ENCODE measurements at places on chromosomes 5 and 9.

- DNase-seq = no peak
Observed at GRCh38 chr9:30723656-30724055, 1660.8 kb upstream of the ACO1 start.

DNA sequence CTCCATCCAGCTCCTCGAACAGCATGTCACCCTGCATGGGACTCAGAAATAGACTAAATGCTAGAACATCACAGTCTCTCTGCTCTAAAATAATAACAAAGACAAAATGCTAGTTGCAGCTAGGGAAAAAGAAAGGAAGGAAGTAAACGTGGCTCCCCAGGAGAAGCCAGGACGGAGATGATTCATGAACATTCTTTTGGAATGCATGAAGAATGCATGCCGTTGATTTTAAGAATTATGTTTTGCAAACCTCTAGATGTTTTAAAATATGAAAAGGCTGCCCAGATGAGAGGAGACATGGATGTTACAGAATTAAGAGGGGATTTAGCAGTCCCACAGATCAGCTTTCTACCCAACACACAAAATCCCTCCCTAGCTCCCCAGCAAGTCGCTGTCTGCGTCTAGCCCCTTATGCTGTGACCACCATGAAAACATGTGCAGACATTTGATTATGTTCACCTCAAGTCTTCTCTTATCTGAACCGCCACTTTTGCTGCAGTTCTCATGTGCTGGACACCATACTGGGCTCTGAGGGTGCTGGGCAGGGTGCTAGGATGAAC is 139.4 kb upstream of the LMX1B start:
- DNase-seq = no peak

GRCh38 chr9:92064711-92065110 is 50.5 kb downstream of the SPTLC1 start:
- no peak for DNase-seq

DNA sequence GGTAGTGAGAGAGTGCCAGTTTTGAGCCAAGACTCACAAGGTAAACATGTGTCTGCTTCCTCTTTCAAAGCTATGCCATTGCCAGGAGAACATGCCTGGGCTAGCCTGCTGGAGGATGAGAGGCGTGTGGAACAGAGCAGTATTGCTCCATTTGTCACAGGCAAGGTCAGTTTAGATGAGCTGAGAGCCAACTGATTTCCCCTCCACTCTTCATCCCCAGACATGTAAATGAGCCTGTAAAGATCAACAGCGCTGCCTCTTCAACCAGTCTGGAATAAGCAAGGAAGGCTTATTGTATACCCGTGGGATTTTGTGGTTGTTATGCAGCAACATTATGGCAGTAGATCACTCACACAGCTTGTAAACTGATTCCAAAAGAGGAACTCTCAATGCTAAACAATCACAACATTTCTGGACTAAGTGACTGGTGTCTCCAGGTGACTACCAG is 8.2 kb upstream of the GDNF start:
- no peak for DNase-seq

DNA sequence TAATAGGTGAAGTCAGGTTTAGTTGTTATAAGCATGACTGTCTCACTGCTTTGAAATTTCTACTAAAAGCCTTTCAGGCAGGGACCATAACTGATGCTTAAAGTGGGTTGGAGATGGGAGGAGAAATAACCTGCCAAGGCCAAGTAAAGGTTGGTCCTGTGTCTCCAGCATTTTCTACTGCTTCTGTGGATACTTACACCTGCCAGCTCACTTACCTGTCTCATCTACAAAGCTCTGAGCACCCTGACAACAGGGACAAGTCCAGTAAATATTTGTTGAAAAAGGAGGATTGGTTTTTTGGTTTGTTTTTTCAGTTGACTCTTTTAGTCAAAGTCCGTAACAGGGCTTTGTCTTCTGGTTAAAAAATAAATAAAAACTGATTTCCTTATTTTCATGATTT is 38.6 kb downstream of the GRAMD2B start:
- DNase-seq = no peak

DNA sequence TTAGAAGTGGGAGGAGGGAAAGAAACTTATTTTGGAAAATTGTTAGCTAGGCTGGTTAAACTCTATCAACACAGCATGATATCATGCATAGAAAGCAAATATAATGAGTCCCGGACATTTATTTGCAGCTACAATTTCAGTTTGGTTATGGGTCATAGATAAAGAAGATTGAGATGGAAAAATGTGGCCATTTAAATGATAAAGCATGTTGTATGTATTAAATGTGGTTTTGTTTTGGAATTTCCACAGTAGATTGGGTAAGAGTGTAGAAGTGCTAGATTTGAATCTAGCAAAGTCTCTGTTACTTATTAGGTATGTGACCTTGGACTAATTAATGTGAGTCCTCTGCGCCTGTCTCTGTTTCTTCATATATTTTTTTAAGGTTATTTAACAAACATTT is 217.4 kb downstream of the KDM4C start:
- no peak for DNase-seq

DNA sequence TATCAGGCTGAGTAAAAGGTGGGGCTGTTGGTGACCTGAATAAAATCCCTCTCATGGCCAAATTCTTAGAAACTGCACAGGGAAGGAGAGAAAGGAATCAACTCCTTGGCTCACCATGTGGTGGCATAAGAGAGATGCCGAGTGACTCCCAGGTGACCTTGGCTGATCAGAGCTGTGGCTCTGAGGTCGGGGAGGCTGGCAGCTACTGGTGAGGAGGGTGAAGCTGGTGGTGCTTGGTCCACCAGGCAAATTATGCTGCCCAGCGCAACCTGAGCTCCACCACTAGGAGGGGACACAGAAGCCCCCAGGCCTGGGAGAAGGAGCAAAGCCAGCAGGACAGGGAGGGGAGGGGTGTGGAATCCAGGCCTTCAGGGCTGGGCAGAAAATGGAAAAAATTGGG is 111.2 kb upstream of the IL12B start:
- DNase-seq = no peak

DNA sequence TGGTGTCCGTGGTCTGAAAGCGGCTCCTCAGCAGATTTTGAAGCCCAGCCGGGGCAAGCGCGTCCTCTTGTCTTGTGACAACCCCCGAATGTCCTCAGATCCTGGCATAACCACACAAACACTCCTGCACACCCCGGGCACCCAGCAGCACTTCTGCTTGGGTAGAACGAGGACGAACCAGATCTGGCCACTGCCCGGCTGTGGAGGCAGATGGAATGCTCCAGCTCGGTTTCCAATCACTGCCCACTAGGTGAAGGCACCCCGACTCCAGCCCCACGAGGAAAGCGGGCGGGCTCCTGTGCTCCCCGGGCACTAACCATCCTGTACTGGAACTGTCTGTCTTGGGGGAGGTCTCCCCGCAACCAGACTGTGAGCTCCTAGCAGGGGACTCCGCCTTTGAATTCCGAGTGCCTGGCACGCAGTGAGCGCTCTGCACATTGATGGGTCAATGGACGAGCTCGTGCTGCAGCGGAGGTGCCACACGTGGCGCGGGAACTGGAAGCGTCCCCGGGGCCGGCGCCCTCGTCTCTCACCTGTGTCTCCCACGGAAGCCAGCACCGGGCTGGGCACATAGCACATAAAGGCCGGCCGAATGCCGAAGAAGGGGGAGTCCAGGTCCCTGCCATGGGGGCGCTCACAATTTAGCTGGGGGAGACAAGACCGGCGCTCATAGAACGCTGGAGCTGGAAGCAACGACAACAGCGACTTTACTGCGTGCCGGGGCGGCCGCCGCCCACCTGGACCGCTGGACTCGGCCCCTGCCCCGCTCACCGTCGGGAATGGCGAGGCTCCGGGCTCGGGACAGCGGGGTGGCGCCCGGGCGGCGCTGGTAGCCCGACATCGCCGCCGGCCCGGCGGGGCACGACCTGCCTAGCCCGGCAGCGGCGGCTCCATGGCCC is 608 bp downstream of the ENTR1 start:
- DNase-seq = no peak

GRCh38 chr9:90306158-90306557 is 336.5 kb downstream of the DIRAS2 start:
- no peak for DNase-seq

DNA sequence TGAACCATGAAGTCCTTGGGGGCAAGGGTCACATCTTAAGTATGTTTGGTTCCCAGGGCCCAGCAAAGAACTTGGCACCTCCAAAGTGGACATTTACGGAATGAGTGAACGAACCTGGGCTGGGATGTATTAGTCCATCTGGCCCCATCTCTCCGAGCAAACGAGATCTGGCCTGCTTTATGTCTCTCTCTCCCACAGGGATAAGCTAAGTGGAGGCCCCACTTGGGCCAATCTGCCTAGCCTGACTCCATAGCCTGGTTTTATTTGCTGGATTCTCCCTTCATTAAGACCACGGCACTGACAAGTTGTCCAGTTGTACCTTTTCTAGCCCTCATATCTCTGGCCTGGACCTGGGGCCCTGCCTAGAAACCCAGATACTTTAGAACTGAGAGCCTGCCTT is 2.1 kb downstream of the TTLL11 start:
- no peak for DNase-seq

GRCh38 chr9:83472221-83472665 is 66.0 kb downstream of the FRMD3 start:
- no peak for DNase-seq

DNA sequence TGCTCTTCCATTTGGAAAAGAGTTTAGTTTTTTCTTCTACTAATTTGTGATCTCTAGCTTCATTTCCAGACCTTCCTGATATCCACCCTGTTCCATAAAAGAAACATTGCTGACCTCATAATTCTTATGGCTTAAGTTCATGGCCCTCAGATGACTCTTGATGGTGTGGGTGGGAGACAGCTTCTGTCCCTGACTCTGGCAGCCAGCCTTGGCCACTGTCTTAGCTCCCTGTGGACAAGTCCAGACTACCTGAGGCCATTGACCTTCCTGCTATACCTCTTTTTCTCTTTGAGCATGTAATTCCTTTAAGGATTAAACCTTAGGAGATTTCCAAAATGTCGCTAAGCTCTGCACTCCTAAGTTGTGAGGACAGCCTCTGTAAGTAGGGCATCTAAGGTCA is 101.1 kb upstream of the DAP start:
- no peak for DNase-seq

DNA sequence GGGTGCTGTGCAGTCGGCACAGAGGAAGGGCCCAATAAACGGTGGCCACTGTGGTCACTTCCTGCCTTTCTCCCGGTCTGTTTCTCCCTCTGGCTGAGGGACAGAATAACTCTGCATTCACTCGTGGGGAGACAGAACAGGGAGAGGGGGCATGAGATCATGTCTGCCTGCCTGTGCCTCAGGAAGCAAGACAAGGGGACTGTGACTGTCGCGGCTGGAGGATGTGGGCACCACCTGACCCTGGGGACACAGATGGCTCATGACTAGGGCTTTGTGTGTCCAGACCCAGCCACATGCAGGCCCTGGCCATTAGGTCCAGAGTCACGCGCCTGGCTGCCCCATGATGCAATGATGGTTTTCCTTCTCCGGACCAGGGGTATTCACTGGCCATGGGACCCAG is 5.8 kb downstream of the TRUB2 start:
- DNase-seq = no peak

- DNase-seq = no peak
Observed at GRCh38 chr9:38649731-38650363, 29.5 kb upstream of the ANKRD18A start.

- no peak for DNase-seq
Observed at GRCh38 chr9:72577212-72577753, 55.9 kb downstream of the TMC1 start.

DNA sequence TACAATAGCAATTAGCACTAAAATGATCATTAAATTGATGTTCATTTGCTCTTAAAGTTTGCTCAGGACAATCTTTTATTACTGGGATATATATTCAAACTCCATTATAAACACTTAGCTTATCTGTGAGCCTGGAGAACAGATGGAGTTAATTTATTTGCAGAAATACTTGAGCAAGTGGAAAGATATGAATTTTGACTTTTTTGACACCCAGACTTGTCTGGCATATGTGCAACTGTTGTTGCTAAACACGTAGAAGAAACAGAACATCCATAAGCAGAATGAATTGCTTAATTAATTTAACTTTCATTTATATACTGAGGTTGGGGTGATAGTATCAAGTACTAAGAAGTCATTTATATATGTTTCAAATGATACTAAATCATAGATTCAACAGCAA is 820.7 kb upstream of the TYRP1 start:
- no peak for DNase-seq

GRCh38 chr9:101648493-101648892 is 53.7 kb upstream of the PPP3R2 start:
- no peak for DNase-seq

DNA sequence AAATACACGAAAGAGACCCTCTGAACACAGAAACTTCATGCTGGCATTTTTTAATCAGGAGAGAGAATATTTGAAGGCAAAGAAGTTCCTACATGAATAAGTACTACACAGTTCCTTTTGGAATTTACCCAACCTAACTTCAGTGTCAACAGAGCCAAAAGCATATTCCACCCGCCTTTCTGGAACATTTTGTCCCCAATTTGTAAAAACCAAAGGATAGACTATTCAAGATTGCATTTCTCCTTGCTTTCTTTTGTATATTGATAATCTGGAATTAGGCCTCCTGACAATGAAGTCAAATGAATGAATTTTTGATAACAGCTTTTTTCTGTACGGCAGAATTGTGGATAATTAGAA is 39.4 kb upstream of the TRAF1 start:
- DNase-seq = no peak

DNA sequence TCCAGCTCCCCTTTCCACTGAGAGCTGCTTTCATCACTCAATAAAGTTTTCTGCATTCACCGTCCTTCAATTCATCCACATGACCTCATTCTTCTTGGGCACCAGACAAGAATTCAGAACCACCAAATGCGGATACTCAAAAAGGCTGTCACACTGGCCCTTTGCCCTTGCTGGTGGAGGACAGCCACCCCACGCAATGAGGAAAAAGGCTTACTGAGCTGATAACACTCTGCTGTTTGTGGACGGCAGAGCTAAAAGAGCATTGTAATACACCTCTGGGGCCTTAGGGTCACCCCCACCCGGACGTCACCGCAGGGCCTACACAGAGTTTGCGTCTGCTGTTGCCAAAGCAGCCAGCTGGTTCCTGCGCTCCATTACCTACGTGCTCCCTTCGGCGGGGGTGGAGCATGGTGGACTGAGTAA is 51.2 kb upstream of the ZNF608 start:
- no peak for DNase-seq

GRCh38 chr9:17062497-17062896 is 72.3 kb upstream of the CNTLN start:
- DNase-seq = no peak

GRCh38 chr5:175417384-175417783 is 26.6 kb downstream of the DRD1 start:
- no peak for DNase-seq

All from progenitor cell of endocrine pancreas (in vitro differentiated cells).